ENCODE measurements at places on chromosomes 1 and 21.

GRCh38 chr1:245091171-245091621 is 63.6 kb upstream of the KIF26B start:
- DNase-seq = no peak

DNA sequence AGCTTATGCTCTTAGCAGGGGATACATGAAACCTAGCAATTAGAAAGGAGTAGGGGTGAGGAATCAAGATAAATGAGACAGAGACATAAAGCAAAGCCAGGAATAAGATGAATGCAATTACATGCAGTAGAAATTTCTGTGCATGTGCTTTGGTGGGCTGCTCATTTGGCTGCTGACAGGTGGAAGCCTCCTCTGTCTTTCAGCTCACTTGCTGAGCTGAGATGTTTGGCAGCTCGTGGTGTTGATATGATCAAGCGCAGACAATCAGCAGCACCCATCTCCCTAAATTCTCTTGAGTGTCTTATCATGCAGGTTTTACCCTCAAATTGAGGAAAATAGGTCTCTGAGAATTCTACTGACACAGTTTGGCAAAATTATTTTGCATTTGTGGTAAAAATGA is 108.3 kb upstream of the CD34 start:
- DNase-seq = no peak

GRCh38 chr1:31216016-31216415 is 23.7 kb downstream of the NKAIN1 start:
- DNase-seq = peak; percentile 17

DNA sequence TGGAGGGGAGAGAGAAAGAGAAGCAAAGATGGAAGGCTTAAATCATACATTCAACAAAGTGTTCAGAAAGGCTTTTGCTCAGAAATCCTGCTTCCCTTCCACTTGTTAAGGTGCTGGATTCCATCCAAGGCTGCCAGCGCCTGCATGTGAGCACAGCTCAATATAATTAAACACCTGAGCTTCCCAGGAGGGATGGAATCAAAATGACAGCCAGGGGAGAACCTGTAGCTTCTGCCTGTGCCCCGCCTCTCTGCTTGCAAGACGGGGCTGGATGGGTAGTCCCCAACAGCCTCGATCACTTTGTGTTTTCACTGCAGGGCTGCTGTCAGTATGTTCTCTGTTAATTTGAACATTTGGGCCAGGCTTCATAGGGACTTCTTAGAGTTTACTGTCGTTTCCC is 225.7 kb downstream of the KCNH1 start:
- DNase-seq = no peak

GRCh38 chr1:41358131-41359021 is 2.9 kb upstream of the FOXO6 start:
- no peak for DNase-seq

DNA sequence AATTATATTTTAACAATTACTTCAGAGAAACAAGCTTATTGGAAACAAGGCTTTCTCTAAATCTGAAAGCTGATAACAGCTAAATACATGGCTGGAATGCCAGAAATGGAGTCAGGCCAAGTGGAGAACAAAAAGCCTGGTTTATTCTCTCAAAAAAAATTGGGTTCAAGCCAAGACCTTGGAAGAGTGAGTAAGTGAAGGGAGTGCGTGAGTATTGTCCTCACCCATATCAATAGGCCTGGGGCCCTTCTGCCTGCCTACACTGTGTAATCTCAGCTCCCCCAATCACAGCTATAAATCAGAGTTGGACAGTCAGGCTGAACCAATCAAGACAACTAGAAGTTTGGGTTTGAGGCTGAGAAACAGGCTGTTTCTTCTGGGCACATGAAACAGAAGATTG is 7.4 kb downstream of the KYAT3 start:
- DNase-seq = no peak
